SK-N-DZ (cell line): ENCODE measurements at places on chromosomes 12 and 14.

- no peak for DNase-seq
Observed at GRCh38 chr12:124236625-124237031, 58.3 kb upstream of the RFLNA start.

DNA sequence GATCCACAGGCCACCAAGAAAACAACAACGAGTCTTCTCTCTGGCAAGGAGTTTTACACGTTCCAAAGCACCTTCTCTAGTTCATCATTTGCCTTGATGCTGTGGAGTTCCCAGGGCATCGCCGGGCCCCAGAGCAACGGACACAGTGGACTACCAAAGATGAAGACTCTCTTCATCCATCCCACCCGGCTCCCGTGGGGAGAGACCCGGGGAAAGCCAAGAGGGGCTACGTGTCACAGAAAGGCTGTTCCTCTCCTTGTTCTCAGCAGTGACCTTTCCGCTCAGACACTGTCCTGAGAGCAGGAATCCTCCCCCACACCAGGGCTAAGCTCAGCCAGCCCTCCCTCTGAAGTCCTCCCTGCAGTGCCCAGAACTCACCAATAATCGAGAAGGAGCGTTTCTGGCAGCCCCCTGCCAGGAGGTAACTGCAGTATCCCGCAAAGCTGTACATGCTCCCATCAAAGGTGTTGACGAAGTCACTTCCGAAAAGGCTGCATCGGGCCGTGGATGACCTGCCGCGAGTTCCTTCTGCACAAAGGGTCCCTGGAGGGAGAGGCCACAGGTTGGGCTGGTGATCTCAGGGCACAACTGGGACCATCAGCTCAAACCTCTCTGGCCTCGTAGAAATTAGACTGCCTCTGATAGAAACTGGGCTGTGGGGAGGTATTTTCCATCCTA, 3.5 kb downstream of the VWF start:
- no peak for DNase-seq

DNA sequence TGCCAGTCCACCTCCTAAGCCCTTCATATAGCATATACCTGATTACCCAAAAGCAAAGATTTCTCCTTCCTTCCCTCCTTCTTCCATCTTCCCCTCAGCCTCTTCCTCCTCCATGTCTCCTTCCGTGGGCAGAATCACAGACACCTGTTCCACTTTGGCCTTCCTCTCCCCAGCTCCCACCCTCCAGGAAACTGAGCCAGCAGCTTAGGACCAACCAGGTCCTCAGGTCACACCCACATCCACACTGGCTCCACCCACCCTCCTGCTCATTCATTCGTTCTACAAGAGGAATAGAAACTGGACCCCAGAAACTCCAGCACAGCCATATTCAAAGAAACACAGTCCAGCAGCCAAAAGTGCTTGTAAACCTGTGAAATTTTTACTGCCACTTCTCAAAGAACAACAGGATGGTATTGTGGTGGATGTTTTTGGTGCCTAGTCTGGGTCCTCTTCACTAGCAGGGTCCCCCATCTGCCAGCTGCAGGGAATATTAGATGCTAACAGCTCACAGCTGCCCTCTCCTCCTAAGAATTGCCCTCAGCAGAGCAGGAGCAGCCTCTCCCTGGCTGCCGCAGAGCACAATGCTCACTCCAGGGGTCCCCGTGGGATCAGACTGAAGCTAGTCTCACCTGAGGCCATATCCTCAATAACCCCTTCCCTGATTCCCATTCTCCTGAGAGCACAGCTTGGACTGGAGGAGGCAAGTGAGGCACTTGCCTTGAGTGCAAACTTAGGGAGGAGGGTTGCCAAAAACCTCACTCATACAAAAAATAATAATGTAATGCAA, 18.4 kb downstream of the CMKLR1 start:
- no peak for DNase-seq

- no peak for DNase-seq
Observed at GRCh38 chr14:32150392-32150791, 51.5 kb upstream of the RNU6-7 start.

GRCh38 chr12:94898388-94898787, 105.1 kb downstream of the NDUFA12 start:
- no peak for DNase-seq

DNA sequence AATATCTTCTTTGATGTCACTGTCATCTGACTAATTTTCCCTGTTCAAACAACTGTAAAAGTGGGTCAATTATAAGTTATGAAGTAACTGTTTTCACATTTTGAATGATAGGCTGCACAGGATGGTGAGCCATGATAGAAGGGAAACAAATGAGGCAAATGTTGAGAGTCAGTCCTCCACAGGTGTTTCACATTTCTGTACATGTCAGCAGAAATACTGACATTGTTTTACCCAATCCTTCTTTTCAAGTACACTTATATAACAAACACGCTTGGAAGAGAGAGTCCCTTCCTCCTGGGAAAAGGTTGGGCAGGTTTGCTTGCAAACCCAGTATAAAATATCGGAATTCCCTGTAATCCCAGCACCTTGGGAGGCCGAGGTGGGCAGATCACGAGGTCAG, 1251.5 kb downstream of the SLC16A7 start:
- DNase-seq, result no peak

GRCh38 chr14:77085538-77085937, 12.5 kb upstream of the CIPC start:
- no peak for DNase-seq

DNA sequence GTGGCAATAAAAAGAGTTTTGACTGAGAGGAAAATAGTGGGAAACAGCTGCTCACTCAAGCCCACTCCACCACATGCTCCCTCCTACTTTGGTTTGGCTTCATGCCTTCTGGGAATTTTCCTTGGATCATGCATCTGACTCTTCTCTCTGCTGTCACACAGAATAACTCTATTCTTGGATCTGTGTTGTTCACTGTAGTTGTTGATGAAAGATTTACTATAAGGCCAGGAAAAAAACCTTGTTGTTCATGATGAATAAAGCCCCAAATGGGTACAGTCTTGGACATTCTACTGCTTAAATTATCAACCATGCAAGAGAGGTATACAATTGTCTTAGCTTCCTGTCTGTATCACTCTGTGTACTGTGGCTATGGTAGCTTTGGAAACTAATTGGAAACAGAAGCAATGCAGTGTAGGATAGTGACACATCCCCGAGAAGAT, 70.5 kb downstream of the TMX1 start:
- DNase-seq, result no peak

GRCh38 chr14:93941293-93941910, 14.3 kb downstream of the FAM181A start:
- DNase-seq, result no peak

DNA sequence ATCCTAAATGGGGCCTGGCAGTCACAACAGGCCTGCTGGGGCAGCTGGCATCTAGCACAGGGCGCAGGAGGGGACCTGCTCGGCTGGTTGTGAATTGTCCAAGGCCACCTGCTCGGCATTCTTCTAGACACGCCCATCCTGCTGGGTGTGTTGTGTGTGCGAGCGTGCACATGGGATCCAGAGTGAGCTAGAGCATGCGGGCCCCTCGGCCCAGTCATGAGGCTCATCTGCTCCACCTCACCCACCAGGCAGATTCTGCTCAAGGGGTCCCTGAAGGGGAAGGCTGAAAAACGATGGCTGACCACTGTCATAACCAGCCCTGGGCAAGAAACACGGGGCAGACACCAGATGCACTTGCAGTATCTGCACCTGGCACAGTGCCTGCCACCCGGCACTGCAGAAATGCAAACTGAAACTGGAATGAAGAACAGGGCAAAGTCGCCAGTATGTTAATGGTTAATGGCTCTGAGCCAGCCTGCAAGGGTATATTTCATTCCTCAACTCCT, 31.8 kb downstream of the MAX start:
- no peak for DNase-seq

DNA sequence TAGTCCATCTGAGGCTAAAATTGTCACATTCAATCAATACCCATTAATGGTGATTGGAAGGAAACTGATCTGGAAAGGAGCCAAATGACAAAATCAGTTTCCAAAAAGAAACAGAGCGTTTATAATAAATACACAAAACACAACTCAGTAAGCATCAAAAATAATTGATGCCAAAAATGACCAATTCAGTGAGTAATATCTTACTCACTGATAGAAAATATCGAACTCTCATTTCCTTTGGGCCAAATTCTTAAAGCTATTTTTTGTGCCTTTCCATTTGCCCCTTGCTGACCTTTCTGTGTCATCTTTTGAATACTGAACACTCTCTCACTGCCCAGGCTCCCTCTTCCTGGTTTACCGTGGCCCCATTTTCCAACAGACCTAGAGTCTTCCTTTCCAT, 22.5 kb upstream of the ATP2B1 start:
- DNase-seq, result no peak

DNA sequence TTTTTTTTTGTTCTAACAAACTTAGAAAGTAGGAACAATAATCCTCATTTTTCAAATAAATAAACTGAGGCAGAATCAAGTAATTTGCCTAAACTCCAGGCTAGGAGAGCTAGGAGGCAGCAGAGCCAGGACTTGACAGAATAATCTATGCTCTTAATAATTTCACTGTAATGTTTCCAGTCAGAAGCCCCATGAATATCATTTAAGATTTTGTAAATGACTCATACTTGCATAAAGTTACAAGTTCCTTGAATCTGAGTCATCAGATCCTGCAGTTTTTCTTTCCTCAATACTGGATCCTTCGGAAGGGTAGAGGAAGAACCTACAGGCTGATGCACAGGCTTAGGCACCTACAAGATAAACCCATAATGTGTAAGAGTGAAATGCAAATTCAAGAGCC, 29.0 kb downstream of the CAPRIN2 start:
- no peak for DNase-seq

- DNase-seq, result peak; percentile 65
Observed at GRCh38 chr12:55927588-55928502, at the start of gene PYM1. Gene PYM1 (minus strand): TSS chr12:55927894. CDS start chr12:55927761, 133 bp downstream.

DNA sequence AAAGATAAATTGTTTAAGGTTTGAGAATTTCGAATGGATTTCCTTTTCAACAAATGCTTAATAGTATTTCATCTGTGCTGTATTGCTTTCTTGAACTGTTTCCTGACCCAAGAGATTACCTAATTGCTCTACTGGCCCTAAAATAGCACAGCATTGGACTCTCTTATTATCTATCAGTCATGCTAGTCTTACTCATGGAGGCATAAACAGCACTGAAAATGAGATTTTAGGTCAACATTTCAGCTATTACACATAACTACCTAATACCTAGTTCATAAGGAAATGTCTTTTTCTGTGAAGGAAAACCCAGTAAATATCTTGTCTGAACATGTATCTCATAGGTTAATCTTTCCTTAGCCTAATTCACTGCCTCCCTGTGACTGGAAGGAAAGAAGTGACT, 4.3 kb upstream of the ABCD2 start:
- DNase-seq, result no peak

DNA sequence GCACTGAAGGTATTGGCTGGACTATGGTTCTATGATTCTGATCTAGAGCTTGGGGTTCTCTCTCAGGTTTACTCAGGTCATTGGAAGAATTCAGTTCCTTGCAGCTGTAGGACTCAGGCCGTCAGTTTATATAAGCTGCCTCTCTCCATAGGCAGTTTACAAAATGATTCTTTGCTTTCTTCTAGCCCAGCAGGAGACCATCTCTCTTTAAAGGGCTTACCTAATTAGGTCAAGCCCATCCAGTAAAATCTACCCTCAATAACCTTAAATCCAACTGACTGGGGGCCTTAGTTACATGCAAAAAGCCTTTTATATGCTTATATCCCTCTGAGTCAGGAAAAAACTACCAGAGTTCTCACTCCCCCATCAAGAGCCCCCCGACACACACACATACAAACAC, 80.5 kb upstream of the GARIN6 start:
- DNase-seq, result no peak

GRCh38 chr12:57552835-57553313, 3.0 kb downstream of the KIF5A start:
- DNase-seq, result no peak

- no peak for DNase-seq
Observed at GRCh38 chr12:67630373-67631088, 18.0 kb upstream of the DYRK2 start.

GRCh38 chr12:41635626-41636364, 447.7 kb downstream of the PDZRN4 start:
- no peak for DNase-seq

- no peak for DNase-seq
Observed at GRCh38 chr12:59429766-59430165, 166.1 kb upstream of the SLC16A7 start.

DNA sequence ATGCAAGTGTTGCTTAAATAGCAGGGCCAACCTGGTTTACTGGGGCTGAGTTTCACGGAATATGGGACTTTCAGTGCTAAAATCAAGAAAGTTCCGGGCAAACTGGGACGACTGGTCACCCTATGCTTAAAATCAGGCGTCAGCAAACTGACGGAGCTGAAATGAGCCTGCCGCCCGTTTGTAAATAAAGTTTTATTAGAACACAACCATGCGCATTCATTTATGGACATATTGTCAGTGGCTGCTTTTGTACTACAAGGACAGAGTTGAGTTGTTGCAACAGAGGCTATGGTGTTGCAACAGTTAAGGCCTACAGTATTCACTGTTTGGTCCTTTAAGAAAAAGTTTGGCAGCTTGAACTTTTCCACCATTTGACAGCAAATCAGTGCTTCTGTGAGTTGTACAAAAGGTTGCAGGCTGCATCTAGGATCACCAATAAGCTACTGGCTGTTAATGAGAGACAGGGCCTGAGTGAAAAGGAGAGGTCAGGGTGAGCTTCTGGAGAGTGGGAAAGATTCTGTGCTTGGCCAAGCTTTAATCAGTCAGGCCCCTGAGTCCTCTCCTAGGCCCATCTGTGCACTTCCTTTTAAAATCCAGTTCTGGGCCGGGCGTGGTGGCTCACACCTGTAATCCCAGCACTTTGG, 13.3 kb downstream of the SELPLG start:
- no peak for DNase-seq

DNA sequence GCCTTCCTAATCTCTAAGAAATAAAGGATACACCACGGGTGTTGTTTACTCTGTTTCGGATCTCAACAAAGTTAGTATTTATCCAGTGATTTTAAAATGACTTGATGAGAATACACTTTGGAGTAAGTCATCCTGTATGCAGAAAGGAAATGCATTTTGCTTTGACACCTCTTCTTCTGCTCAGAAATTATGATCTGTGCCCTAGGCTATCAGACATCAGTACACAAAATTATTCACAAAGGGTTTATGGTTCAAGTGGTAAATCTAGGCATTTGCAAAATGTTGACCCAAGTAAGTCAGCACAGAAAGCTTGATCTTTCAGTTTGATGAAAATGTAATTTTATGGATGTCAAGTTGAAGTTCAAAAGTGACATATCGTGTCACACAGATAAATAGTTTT, 248.5 kb downstream of the ATP23 start:
- no peak for DNase-seq

DNA sequence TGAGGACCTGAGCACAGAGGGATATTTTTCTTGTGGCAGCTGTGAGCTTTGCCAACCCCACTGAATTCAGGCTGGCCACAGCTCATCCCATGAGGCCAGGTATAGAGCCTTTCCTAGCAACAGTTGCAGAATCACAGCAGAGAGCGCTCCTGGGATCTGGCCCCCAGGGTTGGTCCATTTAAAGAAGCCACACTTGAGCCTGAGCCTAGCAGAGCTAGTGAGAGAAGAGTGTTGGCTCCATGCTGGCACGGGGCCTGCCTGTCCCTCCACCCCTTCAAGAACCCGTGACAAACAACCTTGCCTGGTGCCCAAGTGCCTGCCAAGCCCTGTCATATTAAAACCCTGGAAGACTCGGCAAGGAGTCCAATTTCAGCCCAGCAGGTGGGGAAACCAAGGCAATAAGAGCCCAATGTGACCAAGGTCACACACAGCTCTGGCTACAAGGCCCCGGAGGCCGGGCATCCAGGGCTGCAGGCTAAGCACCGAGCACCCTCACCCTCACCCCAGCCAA, 91.6 kb downstream of the LRRC74A start:
- no peak for DNase-seq

- no peak for DNase-seq
Observed at GRCh38 chr14:94176808-94177207, 2.7 kb downstream of the PPP4R4 start.
